ENCODE measurements at places on chromosomes 6 and 20.

GRCh38 chr20:4014031-4014474 lies 1.3 kb downstream of the RNF24 start:
- no peak for DNase-seq

DNA sequence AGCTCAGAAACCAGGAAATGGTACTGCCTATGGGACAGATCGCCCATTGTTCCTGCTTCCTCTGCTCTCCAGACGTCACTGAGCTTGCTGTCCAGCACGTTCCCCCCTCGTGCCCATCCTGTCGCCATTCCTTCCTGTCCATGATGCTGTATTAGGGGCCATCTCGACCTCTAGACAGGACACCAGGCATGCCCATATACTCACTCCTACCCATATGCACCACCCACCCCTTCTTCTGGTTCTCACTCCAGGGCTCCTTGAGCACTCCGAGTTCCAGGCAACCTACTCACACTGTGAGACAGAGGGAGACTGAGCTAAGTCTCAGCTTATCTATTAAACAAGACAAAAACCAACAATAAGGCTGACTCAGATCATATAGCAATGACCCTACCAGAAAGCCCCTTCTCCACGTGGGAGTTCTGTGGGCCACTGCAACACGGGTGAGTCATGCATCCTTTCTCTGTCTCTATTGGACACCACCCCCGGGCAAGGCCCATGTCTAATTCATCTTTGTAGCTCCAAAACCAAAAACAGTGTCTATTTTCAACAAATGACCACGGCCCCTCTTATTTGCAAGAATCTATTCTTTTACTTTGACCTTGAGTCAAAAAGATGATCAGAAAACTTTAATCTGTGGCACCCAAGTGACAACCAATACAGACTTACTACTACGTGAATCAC lies 65.7 kb downstream of the PSMG4 start:
- DNase-seq, result peak; percentile 11

DNA sequence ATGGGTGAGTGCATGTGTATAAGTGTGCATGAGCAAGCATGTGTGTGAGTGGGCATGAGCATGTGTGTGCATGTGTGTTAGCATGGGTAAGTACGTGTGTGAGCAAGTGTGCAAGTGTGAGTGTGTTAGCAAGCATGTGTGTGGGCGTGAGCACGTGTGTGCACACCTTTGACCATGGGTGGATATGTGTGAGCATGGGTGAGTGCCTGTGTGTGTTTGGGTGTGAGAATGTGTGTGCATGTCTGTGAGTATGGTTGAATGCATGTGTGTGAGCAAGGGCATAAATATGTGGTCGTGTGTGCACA lies 84.6 kb downstream of the DLL1 start:
- no peak for DNase-seq

DNA sequence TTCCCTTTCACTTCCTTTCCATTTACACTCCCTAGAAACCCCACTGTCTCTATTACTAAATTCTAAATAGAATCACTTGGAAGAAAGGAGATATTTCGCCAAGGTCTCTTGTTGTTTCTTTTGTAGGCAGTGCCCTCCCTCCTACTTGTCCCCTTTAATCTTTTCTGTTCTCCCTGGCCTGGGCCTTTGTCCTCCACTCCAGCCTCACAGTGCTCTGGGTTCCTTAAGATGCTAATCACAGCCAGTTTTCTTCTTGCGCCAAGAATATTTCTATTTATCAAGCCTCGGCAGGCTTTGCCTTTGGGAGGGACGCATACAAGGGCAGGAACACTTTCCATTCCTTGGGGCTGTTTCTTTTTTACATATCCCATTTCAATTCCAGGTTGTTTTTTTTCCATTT lies 520.6 kb upstream of the CHD6 start:
- DNase-seq, result no peak

DNA sequence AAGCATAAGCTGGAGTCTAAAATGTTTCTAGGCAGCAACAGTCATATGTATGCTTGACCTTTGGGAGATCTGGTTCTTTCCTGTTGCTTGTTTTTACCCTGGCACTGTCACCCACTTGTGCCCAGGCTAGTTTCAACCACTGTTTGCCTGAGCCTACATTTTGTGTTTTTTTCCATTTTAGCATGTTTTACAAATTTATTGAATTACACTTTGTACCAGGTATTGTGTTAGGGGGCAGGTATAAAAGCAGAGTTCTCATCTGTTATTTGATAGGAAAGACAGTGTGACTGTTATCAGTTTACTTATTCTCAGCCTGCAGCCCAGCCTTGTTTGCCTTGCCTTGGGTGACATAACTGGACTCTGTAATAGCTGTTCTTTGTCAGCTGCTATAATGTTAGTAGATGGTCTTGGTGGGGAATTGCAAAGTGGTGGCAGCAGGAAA lies 147.0 kb downstream of the CDKAL1 start:
- DNase-seq, result no peak

GRCh38 chr6:122623279-122623678 lies 13.1 kb downstream of the PKIB start:
- no peak for DNase-seq

DNA sequence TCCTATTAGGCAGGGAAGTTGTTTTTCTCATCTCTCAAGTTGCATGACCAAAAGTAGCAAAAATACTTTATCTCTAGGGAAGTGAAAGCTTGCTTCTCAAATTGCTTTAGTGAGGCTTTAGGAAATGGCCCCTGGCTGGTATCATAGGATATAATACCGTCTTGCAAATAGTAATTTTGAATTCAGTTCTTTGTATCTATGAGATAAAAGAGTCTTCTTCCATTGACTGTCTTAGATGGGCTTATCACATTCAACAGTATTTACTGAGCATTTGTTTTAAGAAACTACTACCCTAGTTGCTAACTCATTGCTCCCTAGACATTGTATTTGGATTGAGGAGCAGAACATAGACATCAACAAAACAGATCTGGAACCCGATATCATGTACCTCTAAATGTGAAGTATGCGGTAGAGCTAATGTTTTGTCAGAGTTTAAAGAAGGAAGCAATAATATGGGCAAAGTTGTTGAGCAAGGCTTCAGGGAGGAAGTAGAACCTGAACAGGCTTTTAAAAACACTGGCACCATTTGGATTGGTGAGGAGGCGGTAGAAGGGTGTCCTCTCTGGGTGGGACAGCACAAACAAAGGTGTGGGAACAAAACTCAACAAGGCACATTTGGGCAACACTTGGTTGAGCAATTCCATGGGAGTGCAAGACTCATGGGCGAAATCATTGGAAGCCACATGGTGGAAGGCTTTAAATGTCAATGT lies 101.5 kb downstream of the SGK1 start:
- DNase-seq, result no peak

DNA sequence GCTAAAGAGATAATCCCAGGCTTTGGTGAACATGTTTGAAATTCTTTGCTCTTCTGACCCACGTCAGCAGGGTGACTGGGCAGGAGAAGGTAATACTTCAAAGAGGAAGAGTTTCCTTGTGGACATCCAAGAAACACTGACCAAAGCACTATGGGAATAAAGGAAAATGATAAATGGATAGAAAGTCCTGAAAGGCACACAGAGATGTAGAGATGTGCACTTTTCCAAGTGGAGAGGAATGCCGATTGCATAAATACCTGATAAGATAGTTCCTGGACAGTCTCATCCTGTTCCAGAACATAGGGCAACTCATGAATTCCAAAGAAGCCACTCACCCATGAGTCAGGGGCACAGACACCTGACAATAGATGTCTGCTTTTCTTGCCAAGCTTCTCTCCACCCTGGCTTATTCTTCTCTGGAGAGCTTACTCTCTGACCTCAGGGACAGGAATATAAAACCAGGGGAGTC lies 191.3 kb upstream of the FOXA2 start:
- no peak for DNase-seq

- no peak for DNase-seq
Measured at GRCh38 chr6:96394727-96395126, 126.9 kb upstream of the UFL1 start.

DNA sequence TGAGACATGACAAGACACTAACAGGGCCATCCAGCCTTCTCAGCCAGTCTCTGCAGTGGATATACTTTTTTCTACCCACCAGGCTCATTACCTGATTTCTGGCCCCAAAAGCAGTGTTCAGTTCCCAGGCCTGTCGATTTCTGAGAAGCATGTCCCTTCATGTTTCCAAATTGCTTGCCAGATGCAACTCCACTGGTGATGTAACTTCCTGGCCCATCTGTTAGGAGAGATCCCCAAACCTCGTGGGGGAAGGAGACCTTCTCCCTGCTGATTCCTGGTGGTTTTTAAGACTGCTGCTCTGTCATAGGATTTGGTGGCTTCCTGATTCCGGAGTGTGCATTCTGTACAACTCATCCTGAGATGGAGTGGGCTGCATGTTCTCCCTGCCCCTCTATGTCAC lies 31.6 kb upstream of the MRPS10 start:
- DNase-seq, result no peak

DNA sequence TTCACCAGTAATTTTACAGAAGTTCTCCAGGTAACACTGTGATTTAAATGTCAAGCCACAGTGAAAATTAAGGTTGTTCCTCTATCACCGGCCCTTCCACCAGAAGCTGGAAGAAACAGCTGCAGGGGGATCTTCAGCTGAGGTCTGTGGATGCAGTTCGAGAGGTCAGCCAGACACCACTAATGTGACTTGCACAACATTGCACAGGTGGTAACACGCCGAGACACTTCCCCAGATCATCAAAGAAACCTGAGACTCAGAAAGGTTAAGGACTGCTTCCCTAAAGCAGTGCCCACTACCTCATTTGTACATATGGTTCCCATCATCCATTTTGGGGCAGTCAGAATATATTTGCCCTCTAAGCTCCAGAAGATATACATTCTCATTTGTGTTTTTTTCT lies 8.1 kb upstream of the SERPINB9 start:
- DNase-seq, result no peak

- DNase-seq, result no peak
Measured at GRCh38 chr20:21510414-21511384, 3.2 kb downstream of the NKX2-2 start.

DNA sequence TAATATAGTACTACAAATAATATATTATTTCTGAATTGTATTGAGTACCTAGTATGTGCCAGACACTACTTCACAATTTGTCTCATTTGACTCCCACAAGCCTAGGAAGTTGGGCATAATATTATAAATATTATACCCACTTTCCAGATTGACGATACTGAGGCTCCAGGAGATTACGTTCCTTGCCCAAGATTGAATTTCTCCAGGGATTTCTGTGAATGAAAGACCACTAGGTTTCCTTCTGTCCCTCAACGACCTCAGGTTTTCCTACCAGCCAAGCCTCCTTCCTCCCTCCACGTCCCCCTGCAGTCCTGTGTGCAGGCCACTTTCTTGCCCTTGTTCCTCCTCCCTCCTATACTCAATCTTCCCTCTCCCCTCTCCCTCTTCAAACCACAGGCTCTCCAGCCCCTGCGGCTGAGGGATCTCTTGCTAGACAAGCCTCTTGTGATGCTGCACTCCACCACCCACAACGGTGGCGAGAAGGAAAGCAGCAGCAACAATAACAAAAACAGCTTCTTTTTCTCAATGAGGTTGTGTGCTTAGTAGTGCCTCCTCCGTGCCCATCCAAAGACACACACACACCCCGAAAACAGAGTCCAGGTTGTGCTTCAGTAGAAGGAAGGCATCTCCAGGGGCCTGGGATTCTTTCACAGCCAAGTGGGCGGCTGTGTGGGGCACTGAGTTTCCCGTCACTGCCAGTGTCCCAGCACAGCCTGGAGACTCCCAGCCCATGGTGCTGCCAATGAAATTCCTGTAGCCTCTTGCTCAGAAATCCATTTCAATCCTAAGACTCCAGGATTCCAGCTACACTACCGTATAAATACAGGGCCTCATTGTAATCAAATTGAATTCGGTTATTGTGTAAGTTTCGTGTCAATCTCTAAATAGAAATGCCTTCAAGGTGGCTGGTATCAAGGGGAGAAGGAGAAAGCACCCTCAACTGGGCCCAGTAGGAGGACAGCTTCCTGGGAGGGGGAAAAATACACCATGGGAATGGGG lies 94.4 kb downstream of the NCR2 start:
- no peak for DNase-seq

GRCh38 chr6:92352130-92352529 lies 1067.2 kb downstream of the EPHA7 start:
- no peak for DNase-seq

DNA sequence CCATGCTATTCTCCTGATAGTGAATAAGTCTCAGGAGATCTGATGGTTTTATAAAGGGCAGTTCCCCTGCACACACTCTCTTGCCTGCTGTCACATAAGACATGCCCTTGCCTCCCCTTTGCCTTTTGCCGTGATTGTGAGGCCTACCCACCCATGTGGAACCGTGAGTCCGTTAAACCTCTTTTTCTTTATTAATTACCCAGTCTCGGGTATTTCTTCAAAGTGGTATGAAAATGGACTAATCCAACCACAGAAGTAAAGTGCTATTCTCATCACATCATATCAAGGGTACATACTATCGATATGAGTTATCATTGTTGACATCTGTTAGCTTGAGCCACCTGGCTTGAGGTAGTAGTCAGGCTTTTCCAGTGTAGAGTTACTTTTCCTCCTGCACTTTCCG lies 2.3 kb downstream of the MANBAL start:
- DNase-seq, result no peak

DNA sequence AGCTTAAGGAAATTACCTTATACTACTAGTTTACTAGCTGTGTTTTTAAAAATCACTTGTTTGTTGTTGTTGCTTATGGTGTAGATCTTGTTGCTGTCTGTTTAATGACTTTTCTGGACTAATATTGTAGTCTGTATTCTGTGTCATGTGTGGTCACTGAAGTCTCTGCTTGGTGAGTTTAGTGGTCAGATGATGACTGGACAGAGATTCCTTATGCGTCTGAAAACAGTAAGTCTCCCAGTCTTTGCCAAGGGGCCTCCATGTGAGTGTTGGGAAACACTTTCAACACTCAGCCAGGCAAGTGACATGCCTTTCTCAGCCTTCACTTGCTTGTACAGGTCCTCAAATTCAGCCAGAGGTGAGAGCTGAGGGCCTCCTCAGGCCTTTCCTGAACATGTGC lies 256.9 kb upstream of the RNF24 start:
- no peak for DNase-seq

DNA sequence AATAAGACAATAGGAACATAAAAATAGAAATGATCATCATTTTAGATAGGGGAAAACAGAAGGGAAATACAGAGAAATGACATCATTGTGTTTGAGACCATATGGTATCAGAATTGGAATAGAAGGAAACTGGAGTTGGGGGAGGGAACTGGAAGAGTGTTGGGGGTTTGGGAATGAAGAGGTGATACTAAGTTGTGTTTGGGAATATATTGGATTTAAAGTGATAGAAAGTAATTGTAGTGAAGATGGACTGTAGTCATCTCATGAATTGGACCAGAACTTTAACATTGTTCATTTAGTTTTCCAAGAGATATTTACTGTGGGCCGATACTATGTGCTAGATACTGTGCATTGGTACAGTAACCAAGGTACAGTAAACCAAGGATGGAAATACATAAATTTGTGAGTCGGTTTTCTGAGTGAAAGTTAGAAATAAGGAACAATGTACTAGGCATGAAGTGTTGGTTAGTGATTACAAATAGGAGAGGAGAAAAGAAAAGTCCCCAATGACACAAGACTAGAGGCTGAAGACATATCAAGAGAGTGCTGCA lies 32.3 kb downstream of the KCNQ5 start:
- DNase-seq, result no peak

DNA sequence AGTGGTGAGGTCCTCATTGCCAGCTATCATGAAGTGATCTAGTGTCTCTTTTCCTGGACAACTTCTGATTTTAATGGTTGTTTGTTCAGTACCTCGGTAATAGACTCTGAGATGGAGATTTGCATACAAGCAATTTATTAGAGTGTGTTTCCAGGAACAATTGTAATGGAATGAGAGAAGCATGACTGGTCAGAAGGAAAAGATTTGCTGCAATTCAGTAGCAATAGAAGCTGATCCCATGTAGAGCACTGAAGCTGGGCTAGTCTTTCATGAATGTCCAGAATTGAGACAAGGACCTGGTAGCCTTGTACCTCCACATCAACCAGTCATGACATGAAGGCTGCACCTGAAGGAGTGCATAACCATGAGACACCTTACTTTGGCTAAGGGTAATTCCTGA lies 526.5 kb downstream of the NKAIN2 start:
- no peak for DNase-seq

Measured in stimulated activated CD4-positive, alpha-beta T cell treated with anti-CD3 and anti-CD28 coated beads, Interleukin-12 subunit alpha, Interleukin-12 subunit beta, amount 100 ng/mL, for 48 hours (primary cell).